ENCODE measurements at places on chromosomes 1 and 21.
A peak's percentile ranks its signal among the peaks of the same experiment; 100 is the strongest.

GRCh38 chr1:65791396-65791795 is 1.3 kb upstream of the PDE4B start:
- H3K4me1 ChIP-seq = no peaks in the 10 kb centered on the region
- H3K36me3 ChIP-seq = peaks cover 18% of the 10 kb centered on the region
- H3K27me3 ChIP-seq = peaks cover 42% of the 10 kb centered on the region
- DNase-seq = no peak
- no peak overlapping the region for H3K27ac ChIP-seq
- H3K4me3 ChIP-seq = no peak overlapping the region

DNA sequence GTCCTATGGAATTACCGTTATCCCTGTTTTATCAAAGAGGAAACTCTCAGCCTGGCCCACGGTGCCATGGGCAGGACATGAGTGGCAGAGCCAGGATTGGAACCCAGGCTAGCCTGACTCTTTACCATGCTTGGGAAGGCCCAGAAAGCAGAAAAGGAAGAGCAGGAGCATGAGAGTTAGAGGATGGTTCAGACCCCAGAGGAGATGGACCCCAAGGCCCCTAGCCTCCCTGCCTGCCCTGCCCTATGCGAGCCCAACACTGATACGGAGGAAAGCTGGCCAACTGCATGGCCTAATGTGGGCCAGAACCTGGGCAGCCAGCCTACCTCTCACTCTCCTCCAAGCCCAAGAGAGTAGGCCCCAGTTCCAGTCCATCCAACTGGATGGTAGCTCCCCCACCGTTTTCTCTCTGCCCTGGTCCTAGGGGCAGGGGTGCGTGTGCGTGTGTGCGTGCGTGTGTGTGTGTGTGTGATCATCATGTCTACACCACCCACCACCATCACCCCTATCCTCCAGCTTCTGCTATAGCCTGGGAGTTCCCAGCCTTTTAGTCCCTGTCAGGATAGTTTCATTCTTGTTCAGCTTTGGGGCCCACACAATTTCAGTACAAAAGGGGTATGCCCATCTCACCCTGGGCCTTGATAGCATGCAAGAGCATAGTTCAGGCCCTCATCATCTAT is 15.4 kb upstream of the MEX3A start:
- peak overlapping the region; percentile 93 for H3K27ac ChIP-seq
- peaks cover 14% of the 10 kb centered on the region for H3K27me3 ChIP-seq
- H3K36me3 ChIP-seq = no peaks in the 10 kb centered on the region
- peak; percentile 66 for DNase-seq
- H3K4me3 ChIP-seq = peak overlapping the region; percentile 80

DNA sequence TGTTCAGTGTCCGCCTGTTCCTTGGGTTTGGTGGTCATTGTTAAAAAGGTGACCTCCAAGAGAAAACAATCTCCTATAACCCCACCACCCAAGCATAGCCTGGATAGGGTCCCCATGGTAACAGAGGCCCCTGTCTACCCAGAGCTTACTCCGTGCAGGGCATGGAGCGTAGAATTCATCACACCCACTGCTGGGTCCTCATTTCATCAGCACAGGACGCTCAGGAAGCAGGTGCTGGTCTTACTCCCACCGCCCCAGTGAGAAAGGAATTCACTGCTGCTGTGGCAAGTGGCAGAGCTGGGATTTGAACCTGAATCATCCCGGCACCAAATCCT is 37.0 kb downstream of the ARHGEF10L start:
- H3K4me3 ChIP-seq = no peak overlapping the region
- H3K36me3 ChIP-seq = no peaks in the 10 kb centered on the region
- no peaks in the 10 kb centered on the region for H3K4me1 ChIP-seq

GRCh38 chr21:21897275-21897883 is 899.2 kb downstream of the NCAM2 start:
- no peak overlapping the region for H3K27ac ChIP-seq
- peaks cover 9% of the 10 kb centered on the region for H3K36me3 ChIP-seq
- H3K4me1 ChIP-seq = no peaks in the 10 kb centered on the region

DNA sequence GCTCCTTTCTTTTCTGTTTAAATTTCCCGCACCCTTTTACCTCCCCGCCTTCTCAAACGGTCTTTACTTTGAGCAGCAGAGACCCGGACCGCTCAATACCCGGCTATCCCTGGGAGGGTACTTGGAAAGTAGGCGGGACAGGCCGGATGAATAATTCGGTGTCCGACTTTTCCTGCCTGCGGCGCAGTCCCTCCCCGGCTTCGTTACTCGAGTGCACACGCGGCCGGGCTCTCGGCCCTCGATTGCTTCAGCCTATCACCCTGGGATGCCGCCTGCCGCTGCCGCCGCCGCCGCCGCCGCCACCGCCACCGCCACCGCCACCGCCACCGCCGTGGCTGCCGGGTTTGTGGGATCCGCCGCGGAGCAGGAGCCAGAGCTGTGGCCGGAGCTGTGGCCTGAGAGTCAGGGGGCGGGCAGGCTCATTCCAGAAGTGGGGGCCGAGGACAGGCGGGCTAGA is 382 bp upstream of the RASAL2 start:
- peaks cover 7% of the 10 kb centered on the region for H3K4me1 ChIP-seq
- no peak for DNase-seq
- peak overlapping the region; percentile 70 for H3K4me3 ChIP-seq
- H3K27ac ChIP-seq = no peak overlapping the region

- DNase-seq = no peak
- H3K4me1 ChIP-seq = peaks cover 73% of the 10 kb centered on the region
- peak overlapping the region; percentile 61 for H3K27ac ChIP-seq
- H3K27me3 ChIP-seq = no peaks in the 10 kb centered on the region
- peak overlapping the region; percentile 77 for H3K4me3 ChIP-seq
Measured at GRCh38 chr1:64875101-64875500, 91.2 kb downstream of the JAK1 start.

- no peaks in the 10 kb centered on the region for H3K36me3 ChIP-seq
- H3K27me3 ChIP-seq = peaks cover 8% of the 10 kb centered on the region
- no peak for DNase-seq
- no peaks in the 10 kb centered on the region for H3K4me1 ChIP-seq
- H3K27ac ChIP-seq = no peak overlapping the region
- no peak overlapping the region for H3K4me3 ChIP-seq
Measured at GRCh38 chr1:244896550-244896949, 32.2 kb upstream of the HNRNPU start.

DNA sequence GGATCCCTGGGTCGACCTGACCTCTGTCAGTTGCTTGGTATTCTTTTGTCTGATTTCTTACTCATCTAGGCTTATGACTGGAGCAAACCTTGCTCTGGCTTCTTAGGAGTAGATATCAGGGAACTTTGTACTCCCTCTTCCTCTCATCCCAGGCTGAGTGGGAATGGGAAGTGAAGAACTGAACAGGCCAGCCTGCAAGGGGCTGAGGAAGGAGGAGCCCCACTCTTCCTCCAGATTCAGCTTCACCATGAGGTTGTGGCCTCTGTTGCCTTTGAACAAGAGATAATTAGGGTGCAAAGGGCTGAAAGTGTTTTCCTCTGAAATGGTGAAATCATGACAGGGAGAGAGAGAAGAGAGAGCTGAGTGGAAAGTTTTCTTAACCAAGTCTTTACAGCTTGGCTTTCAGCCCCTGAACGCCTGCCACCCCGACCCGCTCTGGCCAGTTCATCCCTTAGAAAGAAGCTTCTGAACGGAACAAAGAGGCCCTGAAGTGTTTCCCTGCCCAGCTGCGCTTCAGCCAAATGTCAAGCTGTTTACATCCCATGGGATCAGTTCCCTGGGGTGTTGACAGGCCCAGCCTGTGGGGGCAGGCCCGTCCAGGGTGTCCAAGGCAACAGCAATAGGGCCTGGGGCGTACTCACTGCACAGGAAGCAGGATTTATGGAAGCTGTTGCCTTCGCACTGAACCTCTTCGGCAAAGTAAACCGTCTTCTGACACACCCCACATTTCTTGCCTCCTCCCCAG is 11.2 kb downstream of the CSRP1 start:
- H3K4me1 ChIP-seq = peaks cover 8% of the 10 kb centered on the region
- no peaks in the 10 kb centered on the region for H3K27me3 ChIP-seq

DNA sequence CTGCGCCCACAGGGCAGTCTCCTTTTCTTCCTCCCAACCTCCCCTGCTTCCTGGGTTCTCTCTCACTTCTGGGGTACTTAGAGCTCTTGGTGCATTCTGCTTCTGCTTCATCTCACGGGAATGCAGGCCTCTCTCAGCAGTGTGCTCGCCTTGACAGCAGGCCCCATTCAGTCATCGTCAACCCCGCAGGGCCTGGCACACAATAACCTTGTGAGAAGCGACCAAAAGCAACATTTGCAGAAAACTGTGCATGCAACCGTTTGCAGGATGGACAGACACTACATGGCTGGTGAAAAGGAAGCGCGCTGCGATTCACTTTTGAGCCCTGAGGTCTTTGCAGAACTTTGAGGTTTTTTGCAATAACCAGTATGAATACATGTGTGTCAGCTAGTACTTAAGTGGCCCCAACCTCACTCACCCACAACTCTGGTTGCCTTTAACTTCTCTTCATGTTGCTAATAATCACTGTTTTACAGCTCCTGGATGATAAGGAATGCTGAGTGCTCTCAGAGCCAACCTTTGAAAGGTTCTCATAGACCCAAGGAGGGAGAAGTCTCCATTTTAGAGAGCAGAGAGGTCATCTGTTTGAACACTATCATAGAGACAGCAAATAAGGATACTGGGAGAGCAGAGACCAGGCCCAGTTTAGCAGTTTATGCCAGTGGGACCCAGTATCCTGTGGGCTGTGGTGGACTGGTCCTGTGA is 2.5 kb upstream of the CD160 start:
- H3K36me3 ChIP-seq = no peaks in the 10 kb centered on the region
- no peaks in the 10 kb centered on the region for H3K27me3 ChIP-seq
- no peak overlapping the region for H3K27ac ChIP-seq

DNA sequence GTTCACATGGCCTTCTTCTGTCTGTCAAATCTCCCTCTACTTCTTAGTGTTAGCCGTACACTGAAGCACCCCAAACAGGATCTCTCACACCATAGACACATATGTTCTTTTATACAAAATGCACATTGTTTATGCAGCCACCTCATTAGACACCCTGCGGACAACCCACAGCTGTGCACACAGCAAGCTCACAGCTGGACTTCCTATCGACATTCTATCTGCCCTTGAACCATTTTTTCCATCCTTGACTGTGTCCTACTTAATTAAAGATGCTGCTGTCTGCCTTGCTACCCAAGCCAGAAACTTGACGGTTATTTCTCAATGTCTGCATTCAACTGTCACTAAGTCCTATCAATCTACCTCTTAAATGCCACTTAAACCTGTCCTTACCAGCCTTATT is 3.2 kb upstream of the ZBTB21 start:
- H3K27ac ChIP-seq = no peak overlapping the region
- H3K4me3 ChIP-seq = no peak overlapping the region
- peaks cover 12% of the 10 kb centered on the region for H3K4me1 ChIP-seq
- peaks cover 12% of the 10 kb centered on the region for H3K27me3 ChIP-seq
- no peaks in the 10 kb centered on the region for H3K36me3 ChIP-seq

DNA sequence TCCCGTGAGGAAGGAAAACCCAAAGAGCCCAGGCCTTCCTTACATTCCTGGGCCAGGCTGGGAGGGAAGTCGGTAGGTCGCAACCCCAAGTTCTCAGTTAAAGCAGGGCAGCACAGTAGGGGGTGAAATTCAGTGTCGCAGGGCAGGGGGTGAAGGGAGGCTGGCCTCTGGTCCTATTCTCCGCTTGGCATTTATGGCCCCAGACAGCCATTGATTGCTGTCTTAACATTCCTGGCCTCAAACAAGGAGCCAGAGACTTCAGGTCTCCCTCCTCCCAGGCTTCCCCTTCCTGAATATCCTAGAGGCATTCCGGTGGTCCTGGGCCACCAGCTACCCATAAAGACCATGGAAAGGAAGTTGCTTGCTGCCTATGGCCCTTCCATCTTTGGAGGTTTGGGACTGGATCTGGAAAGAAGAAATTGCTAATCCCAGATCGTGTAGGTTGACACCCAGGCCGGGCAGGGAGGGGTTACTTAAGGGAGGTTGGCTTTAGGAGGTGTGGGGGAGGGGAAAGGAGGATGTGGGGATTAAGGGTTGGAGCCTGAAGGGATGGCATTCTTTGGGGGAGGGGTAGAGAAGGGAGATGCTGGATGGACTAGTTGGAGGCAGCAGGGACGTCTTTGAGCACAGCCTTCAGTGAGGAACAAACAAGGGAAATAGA is 1.7 kb downstream of the LIN28A start:
- H3K27me3 ChIP-seq = peaks cover 46% of the 10 kb centered on the region
- no peak overlapping the region for H3K4me3 ChIP-seq
- peaks cover 15% of the 10 kb centered on the region for H3K4me1 ChIP-seq
- DNase-seq = no peak
- no peak overlapping the region for H3K27ac ChIP-seq

DNA sequence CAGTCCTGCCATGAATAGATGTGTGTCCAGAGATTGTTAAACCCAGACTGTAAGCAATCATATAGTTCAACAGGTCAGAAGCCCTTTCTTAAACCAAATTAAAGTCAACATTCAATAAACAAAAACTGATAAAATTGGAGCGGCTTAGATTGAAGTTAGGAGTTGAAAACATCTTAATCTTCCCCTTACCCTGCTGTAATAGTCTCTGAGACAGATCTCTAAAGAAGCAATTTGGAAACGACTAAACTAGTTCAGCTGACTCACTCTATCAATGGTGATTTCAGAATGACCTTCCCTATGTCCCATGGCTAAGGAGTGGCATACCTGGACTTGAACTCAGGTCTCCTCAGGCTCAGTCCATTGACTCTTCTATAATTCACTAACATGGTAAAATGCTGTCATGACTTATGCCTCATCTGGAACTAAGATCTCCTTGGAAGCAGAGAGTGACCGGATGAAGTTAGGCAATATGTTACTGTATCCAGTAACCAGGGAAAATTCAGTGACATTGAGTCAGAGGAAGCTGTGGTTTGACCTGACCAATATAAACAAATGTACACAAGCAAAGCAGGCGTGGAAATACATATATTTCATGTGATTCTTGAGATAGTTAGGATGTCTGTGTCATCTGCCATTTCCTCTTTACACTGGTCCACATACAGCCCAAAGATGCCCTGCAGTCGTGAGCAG is 30.1 kb downstream of the SGIP1 start:
- peaks cover 7% of the 10 kb centered on the region for H3K27me3 ChIP-seq
- no peak overlapping the region for H3K27ac ChIP-seq
- DNase-seq = no peak
- H3K4me1 ChIP-seq = no peaks in the 10 kb centered on the region

- no peaks in the 10 kb centered on the region for H3K4me1 ChIP-seq
- H3K36me3 ChIP-seq = no peaks in the 10 kb centered on the region
- DNase-seq = no peak
- H3K27me3 ChIP-seq = no peaks in the 10 kb centered on the region
Measured at GRCh38 chr1:177065430-177065829, 99.1 kb downstream of the ASTN1 start.

GRCh38 chr1:28078680-28079626 is 9.5 kb downstream of the EYA3 start:
- peaks cover 16% of the 10 kb centered on the region for H3K4me1 ChIP-seq
- H3K27ac ChIP-seq = no peak overlapping the region
- H3K27me3 ChIP-seq = no peaks in the 10 kb centered on the region
- no peak overlapping the region for H3K4me3 ChIP-seq
- no peaks in the 10 kb centered on the region for H3K36me3 ChIP-seq
- DNase-seq = no peak

DNA sequence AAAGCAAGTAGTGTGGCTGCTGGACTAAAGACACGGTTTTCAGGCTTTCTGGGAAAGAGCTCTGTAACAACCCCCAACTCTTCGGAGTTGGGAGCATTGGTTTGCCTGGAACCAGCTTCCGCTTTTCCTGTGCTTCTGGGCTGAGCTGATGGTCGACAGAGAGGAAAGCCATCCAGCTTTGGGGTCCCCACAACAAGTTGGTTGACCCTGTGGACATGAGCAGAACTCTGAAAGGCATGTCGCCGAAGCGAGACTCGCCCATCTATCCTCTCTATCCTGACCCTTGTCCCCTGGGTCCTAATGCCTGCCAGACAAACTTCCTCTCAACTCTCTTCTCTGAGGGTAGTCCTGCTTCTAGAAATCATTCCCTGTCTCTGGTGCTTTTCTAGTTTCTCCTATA is 31.9 kb upstream of the FCGR2A start:
- peak overlapping the region; percentile 23 for H3K27ac ChIP-seq
- DNase-seq = no peak
- peaks cover 21% of the 10 kb centered on the region for H3K27me3 ChIP-seq
- peak overlapping the region; percentile 54 for H3K4me3 ChIP-seq

Measured in natural killer cell treated with Interleukin-12 subunit alpha and Interleukin-12 subunit beta and Interleukin-15 and Interleukin-18, amount 100 ng/mL, for 72 hours (primary cell).